Neural crest cell (in vitro differentiated cells): ENCODE measurements at places on chromosomes 12 and 14.

- no peak for DNase-seq
Measured at GRCh38 chr12:53267306-53267998, 647 bp upstream of the ESPL1 start.

- no peak for DNase-seq
Measured at GRCh38 chr12:95136598-95136997, 63.2 kb upstream of the NR2C1 start.

DNA sequence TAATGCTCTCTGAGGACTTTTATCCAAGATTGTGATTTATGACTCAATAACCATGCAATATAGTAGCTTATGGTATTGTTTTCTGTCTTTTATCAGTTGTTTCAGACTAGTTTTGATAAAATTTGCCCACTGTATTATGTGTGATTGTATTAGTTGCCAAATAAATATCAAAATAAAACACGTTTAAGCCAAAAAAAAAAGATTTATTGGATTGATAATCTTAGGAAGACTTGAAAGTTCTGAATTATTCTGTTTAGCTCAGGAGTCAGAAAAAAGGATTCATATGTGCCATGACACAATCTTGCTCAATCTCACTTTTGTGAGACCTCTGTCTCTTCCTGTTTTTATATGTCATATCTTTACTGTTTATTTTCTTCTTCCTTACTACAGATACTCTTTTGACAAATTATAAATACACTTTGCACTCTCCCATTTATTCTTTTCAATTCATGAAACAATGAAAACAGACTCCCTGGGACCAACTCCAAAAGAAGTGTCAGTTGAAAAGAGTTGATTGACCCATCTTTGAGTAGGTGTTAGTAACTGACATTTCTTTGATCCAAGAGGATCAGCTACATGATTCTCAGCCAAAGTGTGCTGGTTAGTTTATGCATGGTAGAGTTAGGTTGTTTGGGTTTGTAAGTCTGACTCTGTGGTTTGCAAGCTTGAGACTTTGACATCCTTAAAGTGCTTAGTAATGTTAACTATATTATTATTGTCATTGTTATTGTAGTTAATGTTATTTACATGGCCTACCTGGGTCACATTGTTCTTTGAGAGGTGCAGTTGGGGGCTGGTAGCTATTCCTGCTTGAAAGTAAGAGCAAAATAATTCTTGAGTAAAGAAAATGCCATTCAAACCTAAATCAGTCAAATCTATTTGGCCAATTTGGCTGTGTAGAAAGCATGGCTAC, 2.5 kb downstream of the OR6C76 start:
- DNase-seq: no peak

- no peak for DNase-seq
Measured at GRCh38 chr12:56103823-56104108, 593 bp upstream of the PA2G4 start.

GRCh38 chr12:57479376-57480115, at the start of gene ARHGAP9:
Gene ARHGAP9 (minus strand): TSS chr12:57479866. CDS start chr12:57479406, 460 bp downstream.
- no peak for DNase-seq

DNA sequence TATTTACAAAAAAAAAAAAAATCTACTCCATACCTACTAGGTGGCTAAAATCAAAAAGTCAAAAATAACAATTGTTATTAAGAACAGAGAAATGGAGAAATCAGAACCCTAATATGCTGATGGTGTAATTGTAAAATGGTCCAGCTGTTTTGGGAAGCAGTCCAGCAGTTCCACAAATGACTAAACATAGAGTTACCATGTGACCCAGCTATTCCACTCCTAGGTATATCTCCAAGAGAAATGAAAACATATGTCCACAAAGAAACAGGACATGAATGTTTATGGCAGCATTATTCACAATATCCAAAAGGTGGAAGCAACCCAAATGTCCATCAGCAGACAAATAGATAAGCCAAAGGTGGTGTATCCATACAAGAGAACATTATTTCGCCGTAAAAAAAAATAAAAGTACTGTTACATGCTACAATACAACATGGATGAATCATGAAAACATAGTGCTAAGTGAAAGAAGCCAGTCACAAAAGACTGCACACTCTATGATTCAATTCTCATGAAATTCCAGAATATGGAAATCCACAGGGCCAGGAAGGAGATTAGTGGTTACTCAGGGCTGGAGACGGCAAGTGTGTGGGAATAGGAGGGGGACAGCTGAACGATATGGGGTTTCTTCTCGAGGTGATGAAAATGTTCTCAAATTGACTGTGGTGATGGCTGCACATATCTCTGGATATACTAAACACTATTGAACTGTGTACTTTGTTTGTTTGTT, 9.1 kb upstream of the DPF3 start:
- no peak for DNase-seq

DNA sequence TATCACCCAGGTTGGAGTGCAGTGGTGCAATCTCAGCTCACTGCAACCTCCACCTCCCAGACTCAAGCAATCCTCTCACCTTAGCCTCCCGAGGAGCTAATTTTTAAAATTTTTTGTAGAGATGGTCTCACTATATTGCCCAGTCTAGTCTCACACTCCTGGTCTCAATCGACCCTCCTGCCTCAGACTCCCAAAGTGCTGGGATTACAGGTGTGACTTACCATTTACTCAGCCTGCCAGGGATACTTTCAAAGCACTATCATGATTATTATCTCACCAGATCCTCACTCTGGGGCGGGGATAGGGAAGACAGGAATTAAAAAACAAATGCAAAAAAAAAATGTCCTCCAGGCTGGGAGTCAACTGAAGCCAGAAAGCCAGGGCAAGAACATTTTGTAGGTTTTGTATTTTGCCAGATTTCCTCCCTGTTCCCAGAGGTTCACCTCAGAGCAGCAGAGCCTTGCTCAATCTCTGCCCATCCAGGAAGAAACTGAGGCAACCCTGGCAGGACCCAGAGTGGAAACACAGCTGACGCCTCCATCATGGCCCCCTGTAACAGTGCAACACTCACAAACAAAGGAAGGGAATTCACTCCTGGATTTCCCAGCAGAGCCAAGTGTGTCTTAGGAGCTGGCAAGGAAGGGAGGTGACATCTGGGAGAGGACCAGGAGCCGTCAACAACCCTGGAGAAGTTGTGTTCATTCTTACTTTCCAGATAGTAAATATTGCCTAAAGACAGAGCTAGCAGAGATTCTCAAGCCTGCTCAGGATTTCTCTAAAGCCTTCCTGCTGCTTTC, 73.9 kb downstream of the IRF2BPL start:
- DNase-seq: no peak

GRCh38 chr14:86505808-86506207, 975.9 kb downstream of the FLRT2 start:
- no peak for DNase-seq

GRCh38 chr12:14366209-14367039, 942 bp downstream of the ATF7IP start:
- DNase-seq: no peak

DNA sequence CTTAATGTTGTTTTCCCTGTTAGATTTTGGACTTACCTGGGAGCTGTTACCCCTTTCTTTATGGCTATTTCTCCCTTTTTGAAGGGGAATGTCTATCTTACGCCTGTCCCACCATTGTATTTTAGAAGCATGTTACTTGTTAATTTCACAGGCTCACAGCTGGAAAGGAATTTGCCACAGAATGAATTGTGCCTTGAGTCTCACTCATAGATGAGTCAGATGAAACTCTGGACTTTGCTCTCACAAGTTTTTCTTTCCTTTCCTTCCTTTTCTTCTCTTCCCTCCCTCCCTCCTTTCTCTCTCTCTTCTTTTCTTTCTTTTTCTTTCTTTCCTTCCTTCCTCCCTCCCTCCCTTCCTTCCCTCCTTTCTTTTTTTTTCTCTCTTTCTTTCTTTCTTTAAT, 9.3 kb upstream of the ATF7IP start:
- DNase-seq: no peak

DNA sequence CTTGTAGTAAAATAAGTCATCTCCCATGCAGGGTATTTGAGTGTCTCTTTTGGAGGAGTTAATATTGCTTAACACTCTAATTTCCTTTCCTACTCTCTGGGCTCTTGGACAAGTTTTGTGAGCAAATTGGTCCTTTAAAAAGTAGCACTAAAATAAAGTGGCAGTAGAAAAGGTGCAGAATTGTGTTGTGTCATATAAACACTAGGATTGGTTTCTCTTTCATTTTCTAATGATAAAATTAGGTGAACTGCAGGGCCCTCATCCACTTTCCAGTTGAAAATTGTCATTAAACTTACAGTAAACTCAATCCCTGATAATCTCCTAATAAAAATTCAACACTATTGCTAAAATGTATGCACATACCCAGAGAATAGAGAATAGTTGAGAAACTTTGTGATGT, 42.6 kb upstream of the REP15 start:
- DNase-seq: no peak

- no peak for DNase-seq
Measured at GRCh38 chr12:116382686-116383530, 105.4 kb upstream of the MED13L start.

GRCh38 chr12:71440763-71441748, 1.5 kb downstream of the LGR5 start:
- no peak for DNase-seq

- no peak for DNase-seq
Measured at GRCh38 chr12:53324113-53324778, 2.8 kb upstream of the AAAS start.

- no peak for DNase-seq
Measured at GRCh38 chr12:96872961-96873360, 34.1 kb upstream of the NEDD1 start.
